ENCODE measurements at places on chromosomes 16 and 17.

DNA sequence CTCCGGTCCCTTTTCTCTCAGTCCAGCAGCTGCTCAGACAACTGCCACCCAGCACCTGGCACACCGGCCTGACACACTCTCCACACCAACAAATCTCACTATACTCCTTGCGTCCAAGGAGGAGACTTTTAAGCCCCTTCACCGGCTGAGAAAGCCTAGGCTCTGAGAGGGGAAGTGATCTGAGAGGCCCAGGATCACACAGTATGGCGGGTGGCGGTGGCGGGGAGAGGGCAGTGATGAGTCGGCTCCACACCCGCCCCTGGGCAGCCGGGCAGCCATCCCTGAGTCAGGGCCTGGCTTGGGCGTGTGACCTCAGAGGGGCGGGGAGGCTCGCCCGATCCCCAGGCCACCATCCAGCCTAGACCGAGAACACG is 569 bp downstream of the FLII start:
- no peak for DNase-seq

GRCh38 chr17:34126965-34127364 is 128.1 kb upstream of the CCL2 start:
- no peak for DNase-seq

- DNase-seq = no peak
Observed at GRCh38 chr16:4093495-4094126, 22.6 kb downstream of the ADCY9 start.

GRCh38 chr16:22162656-22163009 is 327 bp downstream of the SDR42E2 start:
- no peak for DNase-seq

DNA sequence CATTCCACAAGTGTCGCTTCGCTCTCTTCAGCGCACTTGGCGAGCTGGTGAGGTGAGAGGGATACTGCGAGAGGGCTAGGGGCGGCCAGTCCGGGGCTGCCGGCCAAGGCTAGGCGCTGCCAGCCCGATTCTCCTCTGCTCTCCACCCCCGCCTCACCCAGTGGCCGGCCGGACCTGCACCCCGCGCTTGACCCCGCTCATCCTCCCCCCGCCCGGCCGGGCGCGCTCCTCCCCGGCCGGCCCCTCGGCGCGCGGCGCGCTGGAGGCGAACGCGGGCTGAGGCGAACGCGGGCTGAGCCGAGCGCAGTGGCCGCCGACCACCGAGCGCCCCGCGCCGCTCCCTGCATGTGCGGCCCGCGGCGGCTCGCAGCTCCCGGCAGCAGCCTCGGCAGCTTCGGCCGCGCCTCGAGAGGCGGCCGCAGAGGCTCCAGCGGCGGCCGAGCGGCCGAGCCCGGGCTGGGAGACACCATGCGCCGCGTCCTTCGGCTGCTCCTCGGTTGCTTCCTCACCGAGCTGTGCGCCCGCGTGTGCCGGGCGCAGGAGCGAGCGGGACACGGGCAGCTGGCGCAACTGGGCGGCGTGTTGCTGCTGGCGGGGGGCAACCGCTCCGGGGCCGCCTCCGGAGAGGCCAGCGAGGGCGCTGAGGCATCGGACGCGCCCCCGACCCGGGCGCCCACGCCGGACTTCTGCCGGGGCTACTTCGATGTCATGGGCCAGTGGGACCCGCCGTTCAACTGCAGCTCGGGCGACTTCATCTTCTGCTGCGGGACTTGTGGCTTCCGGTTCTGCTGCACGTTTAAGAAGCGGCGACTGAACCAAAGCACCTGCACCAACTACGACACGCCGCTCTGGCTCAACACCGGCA is at the start of gene SHISA9:
TSS of gene SHISA9 (plus strand) at position 2 of the 865 bp plus-strand sequence.
- DNase-seq = no peak

- DNase-seq = no peak
Observed at GRCh38 chr17:68595986-68596385, 5.2 kb downstream of the FAM20A start.

DNA sequence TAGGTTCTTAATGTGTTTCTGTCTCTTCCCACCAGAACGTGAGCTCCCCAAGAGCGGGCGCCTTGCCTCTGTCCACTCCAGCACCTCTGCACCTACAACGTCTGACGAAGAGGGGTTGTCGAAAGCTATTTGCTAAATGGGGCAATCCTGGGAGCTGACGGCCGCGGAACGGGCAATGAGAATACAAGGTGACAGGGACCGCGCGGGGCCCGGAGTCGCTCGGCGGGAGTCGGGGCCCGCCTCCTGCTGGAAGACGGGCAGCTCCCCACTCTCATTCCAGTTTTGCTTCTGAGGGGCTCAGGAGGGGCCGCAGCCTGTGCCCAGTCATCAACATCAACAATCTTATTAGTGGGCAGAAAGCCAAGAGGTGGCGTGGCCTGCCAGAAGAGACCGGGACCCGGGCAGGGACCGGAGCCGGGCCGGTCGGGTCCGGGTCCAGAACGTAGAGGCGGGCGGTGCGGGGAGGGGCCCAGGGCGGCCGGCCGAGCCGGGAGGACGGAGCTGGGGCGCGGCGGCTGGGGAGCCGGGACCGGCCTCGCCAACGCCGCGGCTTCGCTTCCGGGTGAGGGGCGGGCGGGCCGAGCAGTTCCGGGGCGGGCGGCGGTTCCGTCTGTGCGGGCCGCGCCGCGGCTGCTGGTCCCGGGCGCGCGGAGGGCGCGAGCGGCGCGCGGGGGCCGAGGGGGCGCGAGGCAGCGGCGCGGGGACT is at the start of gene MOSMO:
TSS of gene MOSMO (plus strand) at position 603 of the 706 bp plus-strand sequence. CDS start 191 bp downstream, outside the sequence.
- no peak for DNase-seq

- DNase-seq = no peak
Observed at GRCh38 chr17:66548158-66548557, 245.7 kb downstream of the PRKCA start.

GRCh38 chr16:30805056-30805369 is 18.0 kb upstream of the ZNF629 start:
- DNase-seq = no peak

DNA sequence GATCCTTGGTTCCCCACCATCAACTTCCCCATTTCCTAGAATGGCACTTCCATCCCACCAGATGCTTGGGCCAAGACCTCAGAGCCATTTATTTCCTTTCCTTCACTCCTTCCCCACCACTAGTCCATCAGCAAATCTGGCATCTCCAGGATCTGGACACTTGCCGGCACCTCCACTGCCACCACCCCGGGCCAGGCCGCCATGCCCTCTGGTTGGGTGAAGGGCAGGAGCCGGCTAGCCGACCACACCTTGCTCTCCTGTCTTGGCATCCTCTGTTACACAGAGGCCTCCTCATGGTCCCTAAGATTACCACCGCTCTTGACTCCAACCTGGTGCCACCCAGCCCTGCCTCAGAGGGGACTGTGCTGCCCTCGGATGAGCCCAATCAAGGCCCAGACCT is 104.5 kb downstream of the RMI2 start:
- DNase-seq = no peak

DNA sequence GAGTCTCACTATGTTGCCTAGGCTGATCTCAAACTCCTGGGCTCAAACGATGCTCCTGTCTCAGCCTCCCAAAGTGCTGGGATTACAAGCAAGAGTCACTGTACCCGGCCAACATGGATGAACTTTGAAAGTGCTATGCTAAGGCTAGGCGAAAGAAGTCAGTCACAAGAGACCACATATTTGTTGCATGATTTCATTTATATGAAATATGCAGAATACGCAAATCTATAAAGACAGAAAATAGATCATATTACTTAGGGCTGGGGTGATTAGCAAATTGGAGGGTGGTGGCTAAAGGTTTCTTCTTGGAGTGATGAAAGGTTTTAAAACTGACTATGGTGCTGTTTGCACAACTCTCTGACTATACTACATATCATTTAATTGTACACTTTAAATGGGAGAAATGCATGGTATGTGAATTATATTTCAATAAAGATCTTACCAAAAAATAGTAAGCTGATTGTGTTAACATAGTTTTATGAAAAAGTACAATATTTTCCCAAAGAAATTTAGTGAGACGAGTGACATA is 1.2 kb upstream of the FLYWCH1 start:
- DNase-seq = no peak

- DNase-seq = no peak
Observed at GRCh38 chr16:61934601-61935000, 101.6 kb downstream of the CDH8 start.

DNA sequence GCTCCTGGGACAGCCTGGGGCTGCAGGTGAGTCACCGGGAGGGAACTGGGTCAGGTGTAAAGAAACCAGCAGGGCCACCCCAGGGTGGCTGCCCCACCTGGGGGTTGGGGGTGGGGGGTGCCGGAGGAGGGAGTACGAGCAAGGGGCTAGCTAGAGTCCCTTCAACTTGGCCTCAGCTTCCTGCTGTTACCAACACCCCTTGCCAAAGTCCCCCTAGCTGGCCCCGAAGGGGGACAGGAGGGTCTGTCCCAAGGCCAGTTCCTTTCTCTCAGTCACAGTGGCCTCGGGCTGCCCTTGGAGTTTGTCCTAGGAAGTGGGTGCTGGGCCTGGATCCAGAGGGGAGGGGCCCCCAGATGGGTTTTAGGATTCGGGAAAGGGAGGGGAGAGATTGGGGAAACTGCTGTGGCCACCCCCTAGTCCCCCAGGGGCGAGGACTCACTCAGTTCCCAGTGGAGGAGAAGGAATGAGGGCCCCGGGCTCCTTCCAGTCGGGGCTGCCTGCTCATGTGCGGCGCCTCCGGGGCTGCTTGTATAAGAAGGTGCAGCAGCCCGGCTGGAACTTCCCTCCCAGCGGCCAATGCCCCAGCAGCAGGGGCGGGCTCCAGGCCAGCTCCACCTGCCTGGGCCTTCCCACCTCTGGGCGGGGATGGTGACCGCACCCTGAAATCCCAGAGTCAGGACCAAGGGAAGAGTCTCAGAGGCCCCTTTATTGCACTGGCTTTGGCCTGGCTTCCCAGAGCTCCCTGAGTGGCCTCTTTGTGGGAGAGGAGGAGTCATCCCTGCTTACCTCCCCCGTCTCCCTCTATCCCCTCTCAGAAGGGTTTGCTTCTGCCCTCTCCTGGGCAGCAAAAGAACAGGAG is 7.3 kb downstream of the ARHGAP27 start:
- peak; percentile 39 for DNase-seq

- DNase-seq = no peak
Observed at GRCh38 chr16:72142476-72142875, 29.5 kb downstream of the PMFBP1 start.

- DNase-seq = no peak
Observed at GRCh38 chr17:72305472-72305871, 184.7 kb downstream of the SOX9 start.

- no peak for DNase-seq
Observed at GRCh38 chr16:56614549-56614991, 6.2 kb downstream of the MT2A start.

DNA sequence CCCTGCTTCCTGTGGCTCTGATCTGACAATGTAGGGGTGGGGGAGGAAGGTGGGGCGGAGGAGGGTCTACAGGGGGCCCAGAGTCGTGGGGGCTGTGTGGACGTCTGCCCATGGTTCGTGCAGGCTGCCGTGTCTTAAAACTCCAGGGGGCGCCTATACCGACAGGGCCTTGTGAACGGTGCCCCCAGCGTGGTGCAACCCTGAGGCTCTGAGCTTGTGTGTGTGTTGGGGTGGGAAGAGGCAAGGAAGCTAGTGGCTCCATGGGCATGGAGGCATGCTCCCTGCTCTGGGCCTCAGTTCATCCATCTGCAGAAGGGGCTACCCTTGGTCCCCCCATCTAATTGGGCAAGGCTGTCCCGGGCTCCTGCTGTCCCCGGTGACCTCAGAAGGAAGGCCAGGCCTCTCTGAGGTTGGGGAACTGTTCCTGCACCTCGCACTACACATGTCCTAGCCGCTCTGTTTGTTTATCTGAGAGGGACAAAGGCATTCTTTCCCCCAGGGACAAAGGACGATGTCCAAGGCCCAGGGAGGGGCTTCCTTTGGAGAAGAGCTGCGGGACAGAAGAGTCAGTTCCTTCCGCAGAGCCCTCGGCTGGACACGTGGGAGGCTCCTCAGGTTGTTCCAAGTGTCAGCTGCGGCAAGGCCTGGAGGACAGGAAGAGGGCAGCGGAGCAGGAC is 13.5 kb downstream of the CA4 start:
- no peak for DNase-seq

GRCh38 chr16:79954921-79955705 is 354.6 kb upstream of the MAF start:
- no peak for DNase-seq

- no peak for DNase-seq
Observed at GRCh38 chr17:4247971-4248388, 15.8 kb downstream of the ANKFY1 start.

GRCh38 chr17:59830007-59830630 is 62.6 kb downstream of the TUBD1 start:
- DNase-seq = no peak

DNA sequence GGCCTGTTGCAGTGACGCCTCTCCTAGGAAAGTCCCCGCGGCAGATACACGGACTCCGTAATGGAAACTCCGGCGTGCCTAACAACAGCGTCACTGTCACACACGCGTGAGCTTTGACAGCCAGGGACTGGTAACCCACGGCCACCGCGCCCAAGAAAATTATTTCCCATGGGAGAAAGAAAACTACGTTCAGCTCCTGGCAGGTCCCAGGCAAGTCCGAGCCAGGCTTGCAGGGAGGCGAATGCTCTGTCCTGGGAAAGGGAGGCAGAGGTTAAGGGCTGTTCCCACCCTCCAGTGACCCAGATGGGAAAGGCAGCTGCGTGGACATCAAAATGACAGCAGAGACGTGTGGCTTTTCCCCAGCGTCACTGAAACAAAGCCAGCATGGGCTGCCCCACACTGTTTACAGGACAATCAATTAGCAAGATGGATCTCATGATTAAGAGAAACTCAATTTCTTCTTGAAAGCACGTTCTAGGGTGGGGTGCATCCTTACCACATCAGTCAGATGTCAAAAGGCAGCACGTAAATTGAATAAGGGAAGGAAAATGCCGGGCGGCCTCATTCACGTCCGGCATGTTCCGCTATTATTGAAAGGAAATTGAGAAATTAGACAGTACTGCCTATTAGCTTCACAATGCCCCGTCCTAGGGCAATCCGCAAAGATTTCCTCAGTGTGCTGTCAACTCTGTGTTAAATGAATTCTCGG is 82.5 kb downstream of the NXN start:
- no peak for DNase-seq
